ENCODE measurements at places on chromosomes 1 and 21. TPM values are rescaled to one million over a fixed set of nuclear protein-coding genes. Genes with fewer than 3 reads are reported as not detected.

DNA sequence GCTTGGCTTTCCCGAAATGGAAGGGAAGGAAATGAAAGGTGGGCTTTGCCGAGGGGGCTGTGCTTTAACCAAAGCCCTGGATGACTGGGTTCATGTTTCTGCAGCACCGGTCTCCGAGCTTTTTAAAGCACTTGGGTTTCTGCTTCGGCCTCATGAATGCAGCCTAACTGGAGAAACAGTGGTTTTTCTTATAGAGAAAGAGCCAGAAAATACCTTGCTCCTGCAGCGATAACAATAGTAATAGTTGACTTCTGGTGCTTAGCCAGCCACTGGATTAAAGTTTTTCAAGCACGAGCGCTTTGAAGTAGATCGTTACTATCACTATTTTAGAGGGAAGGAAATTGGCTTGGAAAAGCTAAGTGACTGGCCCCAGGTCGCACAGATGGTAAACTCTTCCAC lies 500 bp upstream of the DOCK7 start:
- H3K36me3 ChIP-seq: peaks cover 12% of the 10 kb centered on the region
- no peak for DNase-seq
- peak overlapping the region; percentile 66 for H3K27ac ChIP-seq
- H3K4me3 ChIP-seq: peak overlapping the region; percentile 97

FAM72D gene
- 6.2 TPM for total RNA-seq

CD1B gene
- not detected for total RNA-seq

CATSPERE gene
- total RNA-seq: 0.20 TPM

Measured in endodermal cell (in vitro differentiated cells).